ENCODE measurements at places on chromosomes 11 and 22.

DNA sequence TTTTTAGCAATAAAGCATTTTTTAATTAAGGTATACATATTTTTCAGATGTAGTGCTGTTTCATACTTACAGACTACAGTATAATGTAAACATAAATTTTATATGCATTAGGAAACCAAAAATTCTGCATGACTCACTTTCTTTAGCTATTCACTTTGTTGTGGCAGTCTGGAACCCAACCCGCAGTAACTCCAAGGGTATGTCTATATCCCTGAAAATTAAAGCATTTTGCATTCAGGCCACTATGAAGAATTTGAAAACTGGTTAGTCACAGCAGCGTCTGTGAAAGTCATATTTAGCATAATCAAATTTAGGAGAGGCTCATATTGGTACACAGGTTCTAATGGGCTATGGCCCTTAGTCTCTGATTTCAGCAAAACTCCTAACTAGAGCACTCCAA is 46.8 kb downstream of the BBOX1 start:
- no peak for DNase-seq

- no peak for DNase-seq
These were observed 24.1 kb downstream of the NEAT1 start for GRCh38 chr11:65446446-65447277.

- DNase-seq: no peak
These were observed 114.8 kb upstream of the NAV2 start for GRCh38 chr11:19597876-19598275.

DNA sequence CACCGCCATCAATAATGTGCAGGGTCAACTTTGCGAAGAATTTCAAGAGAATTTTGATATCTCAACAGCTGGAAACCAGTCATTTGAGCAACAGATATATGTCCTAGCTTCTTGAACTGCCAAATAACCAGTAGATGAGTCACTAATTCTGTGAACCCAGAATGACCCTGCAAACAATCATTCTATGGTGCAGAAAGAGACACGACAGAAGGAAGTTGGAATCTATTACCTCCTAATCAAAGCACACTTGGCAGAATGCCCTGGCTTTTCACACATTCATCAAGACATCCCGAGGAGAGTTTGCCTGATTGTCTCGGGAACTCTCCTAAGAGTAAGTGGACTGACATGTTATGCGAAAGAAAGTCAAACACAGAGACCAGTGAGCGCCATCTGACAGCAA is 621.1 kb downstream of the OPCML start:
- DNase-seq: no peak

DNA sequence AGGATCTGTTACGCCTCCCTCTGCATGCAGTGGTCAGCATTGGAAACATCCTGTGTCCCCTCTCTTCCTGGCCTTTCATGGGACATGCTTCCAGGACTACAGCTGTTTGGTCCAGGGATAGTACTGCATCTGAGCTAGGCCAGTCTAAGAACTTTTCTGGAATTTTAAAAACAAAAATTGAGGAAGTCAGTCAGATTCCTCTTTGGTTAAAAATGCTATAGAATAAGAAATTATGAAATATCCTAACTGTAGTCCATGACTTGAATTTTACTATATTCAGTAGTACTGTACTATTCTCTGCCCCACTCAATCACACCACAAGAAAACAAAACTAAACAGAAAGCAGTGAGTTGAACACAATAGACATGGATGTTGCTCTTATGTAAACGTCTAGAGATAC is 201.0 kb upstream of the CADM1 start:
- no peak for DNase-seq

DNA sequence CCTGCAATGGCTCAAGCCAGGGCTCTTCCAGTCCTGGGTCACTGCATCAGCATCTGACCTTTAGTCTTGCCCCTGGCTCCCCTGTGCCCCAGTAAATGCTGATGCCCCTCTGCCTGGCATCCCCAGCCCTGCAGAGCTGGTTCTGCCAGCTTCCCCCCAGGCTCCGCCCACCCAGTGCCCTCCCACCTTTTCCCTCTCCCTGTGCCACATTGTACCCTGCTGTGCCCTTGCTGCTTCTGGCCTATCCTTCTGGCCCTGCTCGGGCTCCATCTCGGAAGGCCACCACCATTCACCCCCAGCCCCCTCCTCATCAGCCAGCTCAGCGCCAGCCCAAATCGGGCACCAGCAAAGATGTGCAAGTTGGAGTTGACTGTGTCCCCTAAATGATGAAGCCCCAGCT is 7.4 kb downstream of the CAPN5 start:
- DNase-seq: no peak

DNA sequence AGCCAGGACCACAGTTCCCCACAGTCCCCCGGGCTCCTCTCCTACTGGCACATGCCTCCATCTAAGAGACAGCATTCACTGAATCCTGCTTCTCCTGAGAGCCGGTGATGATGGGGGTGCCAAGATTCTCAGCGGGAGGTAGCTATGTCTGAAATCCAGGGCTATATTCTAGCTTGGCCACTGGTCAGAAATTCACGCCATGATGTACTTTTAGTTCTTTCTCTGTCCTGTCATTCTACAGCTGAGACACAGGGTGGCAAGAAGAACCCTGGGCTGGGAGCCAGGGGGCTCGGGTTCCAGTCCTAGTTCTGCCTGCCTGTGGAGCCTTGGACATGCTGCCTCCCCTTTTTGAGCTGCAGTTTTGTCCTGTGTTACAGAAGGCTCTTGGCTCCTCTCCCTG is 59.2 kb upstream of the PHOX2A start:
- DNase-seq: no peak

GRCh38 chr22:37499027-37499707 is 13.0 kb upstream of the MFNG start:
- no peak for DNase-seq

GRCh38 chr11:899724-900123 is 10.9 kb downstream of the CHID1 start:
- no peak for DNase-seq

DNA sequence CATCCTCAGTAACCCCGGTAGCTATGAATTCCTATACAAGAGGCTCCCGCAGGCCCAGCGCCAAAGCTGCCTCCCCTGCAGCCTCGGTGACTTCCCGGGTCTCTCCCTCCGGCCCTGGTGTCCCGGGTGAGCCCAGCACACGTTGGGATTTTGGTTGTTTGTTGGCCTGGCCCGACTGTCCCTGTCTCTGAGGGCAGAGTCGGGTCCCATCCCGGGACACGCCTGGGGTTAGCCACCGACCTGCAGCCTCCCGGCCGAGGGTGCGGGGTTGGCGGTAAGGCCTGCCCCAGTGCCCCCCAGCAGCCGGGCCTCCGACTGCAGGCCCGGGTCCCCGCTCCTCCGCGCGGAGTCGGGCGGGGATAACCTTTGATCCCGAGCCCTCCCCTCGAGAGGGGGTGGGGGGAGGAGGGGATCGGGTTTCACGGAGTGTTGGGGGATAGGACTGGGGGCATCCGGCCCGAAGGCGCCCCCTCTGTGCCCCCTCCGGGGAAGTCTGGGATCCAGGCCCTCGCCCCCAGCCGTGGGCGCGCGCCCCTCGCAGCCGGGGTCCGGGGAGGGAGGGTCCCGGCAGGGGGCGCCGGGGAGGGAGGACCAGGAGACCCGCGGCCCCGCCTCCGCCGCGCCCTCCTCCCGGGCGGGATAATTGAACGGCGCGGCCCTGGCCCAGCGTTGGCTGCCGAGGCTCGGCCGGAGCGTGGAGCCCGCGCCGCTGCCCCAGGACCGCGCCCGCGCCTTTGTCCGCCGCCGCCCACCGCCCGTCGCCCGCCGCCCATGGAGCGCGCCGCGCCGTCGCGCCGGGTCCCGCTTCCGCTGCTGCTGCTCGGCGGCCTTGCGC is at the start of gene FBLN1:
FBLN1 (plus strand) TSS at position 669 of the 835 bp plus-strand sequence; CDS start at position 772, 103 bp downstream.
- DNase-seq: peak; percentile 72

- DNase-seq: no peak
These were observed 873 bp downstream of the GPHA2 start for GRCh38 chr11:64934682-64935358.

- no peak for DNase-seq
These were observed 4.0 kb downstream of the TAF10 start for GRCh38 chr11:6608011-6608410.

- DNase-seq: no peak
These were observed 245.2 kb downstream of the NTM start for GRCh38 chr11:131615611-131616010.

DNA sequence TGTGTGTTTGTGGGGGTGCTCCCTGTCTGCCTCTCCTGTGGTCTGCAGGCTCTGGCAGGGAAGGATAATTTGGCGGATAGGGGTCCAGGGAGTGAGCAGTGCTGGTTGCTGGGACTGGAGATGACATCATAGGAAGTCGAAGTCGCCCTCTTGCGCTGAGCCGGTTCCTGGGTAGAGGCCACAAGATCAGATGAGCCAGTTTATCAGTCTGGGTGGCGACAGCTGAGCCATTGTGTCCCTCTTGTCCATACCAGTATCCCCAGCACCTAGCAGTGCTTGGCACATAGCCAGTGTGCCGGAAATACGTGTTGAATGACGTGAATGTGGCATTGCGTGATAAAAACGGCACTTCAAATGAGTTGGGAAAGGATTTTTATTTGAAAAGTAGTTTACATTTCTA is 9.8 kb downstream of the APOL5 start:
- DNase-seq: no peak

DNA sequence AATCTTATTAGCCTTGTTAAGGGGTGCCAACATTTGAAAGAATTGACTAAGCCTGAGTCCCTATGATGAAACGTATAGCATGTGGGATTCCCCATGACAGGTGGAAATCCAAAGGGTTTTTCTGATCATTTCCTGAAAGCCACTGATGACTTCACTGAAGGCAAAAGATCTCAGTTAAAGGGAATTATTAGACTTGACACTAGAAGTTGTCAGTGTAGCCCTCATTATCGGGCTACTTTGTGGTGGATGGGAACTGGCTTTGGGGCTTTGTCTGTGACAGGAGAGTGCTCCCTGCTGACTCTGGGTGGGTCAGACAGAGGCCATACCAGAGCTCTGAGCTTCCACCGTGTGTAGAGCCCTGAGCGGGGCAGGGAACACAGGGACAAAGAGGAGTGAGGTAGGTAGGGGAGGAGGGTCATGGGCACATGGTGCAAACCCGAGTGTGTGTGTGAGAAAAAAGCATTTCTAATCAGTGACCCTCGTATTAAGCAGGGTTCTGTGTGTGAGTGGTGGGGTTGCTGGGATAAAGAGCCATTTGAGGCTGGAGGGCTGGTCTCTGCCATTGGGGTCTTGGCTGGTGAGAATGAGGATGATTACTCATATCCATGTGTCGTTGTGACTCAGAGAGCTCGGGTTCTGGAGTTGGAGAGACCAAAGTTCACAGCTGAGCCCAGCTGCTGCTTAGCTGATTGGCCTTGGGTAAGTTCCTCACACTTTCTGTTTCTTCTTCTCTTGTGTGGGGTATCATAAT is 101.1 kb downstream of the GRIK4 start:
- no peak for DNase-seq

DNA sequence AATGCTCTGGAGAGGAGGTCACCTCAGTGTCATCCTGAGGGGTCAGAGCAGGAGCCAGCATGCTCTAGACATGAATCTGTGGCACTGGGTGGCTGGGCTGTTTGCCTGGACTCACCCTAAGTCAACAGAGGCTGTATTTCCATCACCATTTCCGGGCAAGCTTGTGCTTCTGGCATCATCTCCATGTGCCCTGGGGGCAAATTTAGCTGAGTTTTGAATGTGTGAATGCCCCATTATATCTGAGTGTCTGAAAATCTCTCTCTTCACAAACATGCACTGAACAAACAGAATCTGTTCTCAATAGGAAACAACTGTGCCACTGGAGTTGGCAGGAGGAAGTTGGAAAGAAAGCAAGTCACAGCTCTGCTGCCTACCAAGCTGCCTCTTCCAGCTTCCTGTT is 356.2 kb downstream of the GRM5 start:
- DNase-seq: no peak

DNA sequence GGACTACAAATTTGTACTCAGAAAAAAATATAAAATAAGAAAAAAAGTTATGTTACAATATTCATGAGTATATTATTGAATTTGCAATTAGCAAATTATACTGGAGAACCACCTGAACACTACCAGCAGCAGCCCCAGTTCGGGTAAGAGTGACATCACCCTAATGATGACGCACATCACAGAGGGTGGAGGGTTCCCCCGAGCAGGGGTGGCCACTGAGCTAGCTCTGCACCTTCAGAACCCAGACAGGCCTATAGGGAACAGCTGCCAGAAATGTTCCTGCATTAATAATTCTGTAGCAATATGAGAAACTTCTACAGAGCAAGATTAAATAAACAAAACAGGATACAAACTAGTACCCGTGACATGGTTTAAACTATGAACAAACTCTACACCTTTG is 17.5 kb upstream of the ARAP1 start:
- no peak for DNase-seq

DNA sequence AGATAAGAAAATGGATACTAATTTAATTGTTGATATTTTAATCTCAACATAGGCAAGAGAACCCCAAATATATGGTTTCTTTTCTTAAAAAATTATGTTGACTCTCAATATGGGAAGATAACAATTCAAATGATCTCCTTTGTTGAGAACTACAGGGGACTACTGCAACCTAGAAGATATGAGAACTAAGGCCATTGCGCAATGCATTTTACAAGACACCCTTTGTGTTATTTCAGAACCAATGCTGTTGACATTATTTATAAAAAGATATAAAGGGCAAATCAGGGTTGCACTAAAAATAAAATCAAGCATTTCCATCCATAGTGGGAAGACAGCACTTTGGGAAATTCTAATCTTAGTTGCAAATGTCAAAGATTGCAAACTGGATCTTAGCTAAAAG is 322.3 kb downstream of the SOX6 start:
- no peak for DNase-seq

GRCh38 chr22:42560781-42561180 is 7.0 kb downstream of the SERHL2 start:
- peak; percentile 73 for DNase-seq

GRCh38 chr11:18650859-18651557 is 16.9 kb upstream of the SPTY2D1 start:
- peak; percentile 71 for DNase-seq

DNA sequence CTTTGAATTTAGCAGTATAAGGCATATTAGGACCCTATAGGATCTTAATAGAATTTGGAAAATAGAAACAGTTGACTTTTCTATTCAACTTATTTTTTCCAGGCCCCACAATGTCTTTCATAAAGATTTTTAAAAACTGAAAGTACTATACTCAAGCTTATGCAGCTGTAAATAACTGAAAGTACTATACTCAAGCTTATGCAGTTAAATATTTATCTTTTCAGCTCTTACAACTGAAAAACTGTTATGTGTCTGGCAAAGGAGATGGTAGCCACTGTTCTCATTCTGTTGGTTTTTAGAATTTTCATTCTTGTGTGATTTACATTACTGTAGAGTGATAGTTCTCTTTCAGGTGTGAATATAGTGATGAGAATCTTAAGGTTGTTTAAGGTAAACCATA is 16.5 kb downstream of the HIPK3 start:
- no peak for DNase-seq

DNA sequence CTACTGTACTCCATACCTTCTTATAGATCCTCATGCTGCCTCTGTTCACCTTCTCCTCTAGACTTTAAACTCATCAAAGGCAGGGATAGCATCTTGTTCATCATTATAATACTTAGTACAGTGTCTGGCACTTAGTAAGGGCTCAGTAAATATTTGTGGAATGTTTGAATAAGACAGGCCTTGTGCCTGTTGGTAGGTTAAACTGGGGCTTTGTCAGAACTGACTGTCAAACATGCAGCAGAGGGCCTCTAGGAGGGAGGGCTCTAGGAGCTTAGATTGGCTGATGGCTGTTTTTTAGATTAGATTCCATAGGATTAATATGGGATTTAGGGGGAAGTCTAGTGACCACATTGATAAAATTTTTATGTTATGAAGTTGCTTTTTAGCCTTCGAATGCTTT is 70.8 kb downstream of the RNF169 start:
- no peak for DNase-seq

Data from HEK293T (cell line).